SK-N-SH (cell line): ENCODE measurements at places on chromosomes 6 and 20. TPM values are rescaled to one million over a fixed set of nuclear protein-coding genes. Genes with fewer than 3 reads are reported as not detected.

DNA sequence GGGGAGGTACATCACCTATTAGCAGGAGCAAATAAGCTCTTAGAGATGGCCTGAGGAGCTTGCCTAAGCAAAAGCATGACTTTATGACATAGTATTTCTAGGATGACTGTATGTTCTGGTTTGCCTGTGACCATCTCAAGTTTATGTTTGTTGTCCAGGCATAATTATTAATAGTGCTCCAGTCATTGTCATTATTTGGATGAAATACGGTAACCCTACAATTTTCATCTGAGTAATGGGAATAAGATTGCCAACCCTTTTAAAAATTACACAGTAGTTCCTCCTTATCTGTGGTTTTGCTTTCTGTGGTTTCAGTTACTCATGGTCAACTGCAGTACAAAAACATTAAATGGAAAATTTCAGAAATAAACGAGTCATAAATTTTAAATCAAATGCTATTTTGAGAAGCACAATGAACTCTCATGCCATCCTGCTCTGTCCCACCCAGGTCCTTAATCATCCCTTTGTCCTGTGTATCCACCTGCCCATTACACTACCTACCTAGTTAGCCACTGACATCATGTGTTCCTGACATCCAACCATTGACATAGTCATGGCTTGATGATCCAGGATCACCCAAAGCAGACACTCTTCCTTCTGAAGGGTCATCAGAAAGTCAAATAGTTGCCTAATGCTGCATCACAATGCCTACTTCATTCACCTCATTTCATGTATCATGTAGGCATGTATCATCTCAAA lies 27.0 kb upstream of the TFB1M start:
- H3K4me1 ChIP-seq = no peaks in the 10 kb centered on the region
- H3K27ac ChIP-seq = no peak overlapping the region
- no peaks in the 10 kb centered on the region for H3K36me3 ChIP-seq
- H3K4me3 ChIP-seq = no peak overlapping the region
- no peak for DNase-seq
- no peaks in the 10 kb centered on the region for H3K27me3 ChIP-seq

DNA sequence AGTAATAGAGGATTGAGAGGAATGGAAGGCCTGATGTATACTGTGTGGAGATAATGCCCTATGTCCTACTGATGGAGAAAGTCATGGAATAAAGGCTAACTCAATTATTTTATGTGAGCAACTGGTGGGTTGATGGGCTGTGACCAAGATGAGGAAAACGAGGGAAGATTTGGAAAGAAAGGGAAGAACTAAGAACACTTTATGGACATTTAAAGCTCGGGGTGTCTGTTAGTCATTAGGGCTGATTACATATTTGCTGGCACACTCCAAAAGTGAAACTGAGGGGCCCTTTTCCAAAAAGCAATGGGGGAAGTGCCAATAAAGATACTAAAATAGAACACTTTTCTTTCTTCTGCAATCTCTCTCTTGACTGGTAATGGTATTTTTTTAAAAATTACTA lies 439.5 kb downstream of the PLCB1 start:
- no peaks in the 10 kb centered on the region for H3K27me3 ChIP-seq
- no peak overlapping the region for H3K4me3 ChIP-seq
- no peak overlapping the region for H3K27ac ChIP-seq

DNA sequence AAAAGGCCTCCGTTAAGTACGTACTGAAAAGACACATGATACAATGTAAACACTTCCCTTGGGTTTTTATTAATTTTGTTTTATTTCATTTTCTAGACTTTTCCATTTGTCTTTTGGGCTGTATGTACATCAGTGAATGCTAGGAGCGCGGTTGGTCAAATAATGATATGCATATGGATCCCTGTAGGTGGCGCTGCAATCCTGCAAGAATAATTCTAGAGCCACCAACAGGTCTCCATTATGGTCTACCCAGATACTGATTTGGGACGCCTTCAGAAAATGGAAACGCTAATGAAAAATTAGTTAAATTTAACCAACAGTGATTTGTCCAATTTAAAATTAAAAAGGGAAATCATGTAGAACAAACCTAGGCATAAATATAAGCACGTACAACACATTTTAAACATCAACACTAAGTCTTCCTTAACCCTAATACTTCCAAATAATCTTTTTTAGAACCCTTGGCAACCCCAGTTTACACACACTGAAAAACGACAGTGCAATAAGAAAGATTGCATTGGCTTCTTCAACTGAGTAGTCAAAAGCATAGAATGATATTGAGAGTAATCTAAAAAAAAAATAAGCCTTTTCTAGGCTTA lies 433.5 kb downstream of the RFPL4B start:
- H3K4me1 ChIP-seq = no peaks in the 10 kb centered on the region; the same call in 1 of the 2 replicates
- DNase-seq = peak; percentile 50
- no peak overlapping the region for H3K4me3 ChIP-seq
- no peaks in the 10 kb centered on the region for H3K36me3 ChIP-seq
- no peak overlapping the region for H3K27ac ChIP-seq

- no peak overlapping the region for H3K4me3 ChIP-seq
- H3K27me3 ChIP-seq = no peaks in the 10 kb centered on the region
- no peak overlapping the region for H3K27ac ChIP-seq
- no peaks in the 10 kb centered on the region for H3K36me3 ChIP-seq
- no peak for DNase-seq
- H3K4me1 ChIP-seq = no peaks in the 10 kb centered on the region
Measured at GRCh38 chr20:58688840-58689239, 3.8 kb upstream of the NPEPL1 start.

GRCh38 chr20:49942303-49942702 lies 6.1 kb downstream of the RNF114 start:
- H3K36me3 ChIP-seq = peaks cover 25% of the 10 kb centered on the region
- H3K27me3 ChIP-seq = no peaks in the 10 kb centered on the region
- no peak overlapping the region for H3K4me3 ChIP-seq
- H3K4me1 ChIP-seq = peaks cover 17% of the 10 kb centered on the region

PI16 gene
- polyA plus RNA-seq = 0.02 TPM in 1 of 2 replicates, not detected in the other

- DNase-seq = no peak
- no peak overlapping the region for H3K27ac ChIP-seq
- H3K36me3 ChIP-seq = no peaks in the 10 kb centered on the region
- H3K27me3 ChIP-seq = no peaks in the 10 kb centered on the region
- no peak overlapping the region for H3K4me3 ChIP-seq
Measured at GRCh38 chr6:54519161-54519560, 210.9 kb downstream of the TINAG start.

DNA sequence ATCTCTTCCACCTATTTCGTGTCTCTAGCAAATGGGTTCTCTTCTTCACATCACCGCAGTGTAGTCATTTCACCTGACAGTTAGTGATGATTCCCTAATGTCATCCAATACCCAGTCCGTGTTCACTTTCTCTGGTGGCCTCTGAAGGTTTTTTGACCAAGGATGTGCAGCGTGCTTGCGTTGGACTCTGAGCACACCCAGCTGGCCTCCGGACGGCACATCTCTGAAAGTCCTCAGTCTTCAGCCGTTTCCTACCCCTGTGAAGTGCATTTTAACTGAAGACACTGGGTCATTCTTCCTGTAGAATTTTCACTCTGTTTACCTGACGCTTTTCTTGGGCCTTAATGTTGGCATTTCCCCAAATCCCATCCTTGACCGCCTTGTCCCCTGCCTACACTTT lies 98.7 kb downstream of the ERMARD start:
- no peaks in the 10 kb centered on the region for H3K27me3 ChIP-seq
- no peak overlapping the region for H3K27ac ChIP-seq
- H3K4me3 ChIP-seq = no peak overlapping the region
- no peaks in the 10 kb centered on the region for H3K4me1 ChIP-seq

GRCh38 chr6:170583756-170584180 lies 669 bp downstream of the PDCD2 start:
- no peaks in the 10 kb centered on the region for H3K27me3 ChIP-seq
- peak overlapping the region; percentile 79 for H3K4me3 ChIP-seq
- no peak for DNase-seq
- peaks cover 13% of the 10 kb centered on the region for H3K4me1 ChIP-seq
- peak overlapping the region; percentile 89 for H3K27ac ChIP-seq

DNA sequence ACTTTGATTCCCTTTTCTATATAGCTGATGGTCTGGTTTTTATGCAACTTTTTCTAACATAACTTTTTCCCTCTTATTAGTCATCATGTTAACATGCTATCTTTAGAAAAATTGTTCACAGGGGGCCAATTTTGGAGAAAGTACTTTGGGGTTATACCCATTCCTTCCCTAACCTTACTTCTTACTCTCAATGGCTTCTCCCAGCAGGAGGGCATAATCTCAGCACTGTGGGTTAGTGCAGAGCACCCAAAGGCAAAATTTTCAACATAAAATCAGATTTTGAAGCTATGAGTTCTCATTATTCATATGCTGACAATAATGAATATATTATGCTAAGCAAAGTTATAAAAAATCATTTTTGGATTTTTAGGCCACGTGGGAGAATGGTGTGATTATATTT lies 299.2 kb downstream of the SLC35F1 start:
- DNase-seq = no peak
- no peaks in the 10 kb centered on the region for H3K4me1 ChIP-seq
- no peaks in the 10 kb centered on the region for H3K27me3 ChIP-seq
- no peak overlapping the region for H3K4me3 ChIP-seq
- no peak overlapping the region for H3K27ac ChIP-seq
- H3K36me3 ChIP-seq = no peaks in the 10 kb centered on the region

DNA sequence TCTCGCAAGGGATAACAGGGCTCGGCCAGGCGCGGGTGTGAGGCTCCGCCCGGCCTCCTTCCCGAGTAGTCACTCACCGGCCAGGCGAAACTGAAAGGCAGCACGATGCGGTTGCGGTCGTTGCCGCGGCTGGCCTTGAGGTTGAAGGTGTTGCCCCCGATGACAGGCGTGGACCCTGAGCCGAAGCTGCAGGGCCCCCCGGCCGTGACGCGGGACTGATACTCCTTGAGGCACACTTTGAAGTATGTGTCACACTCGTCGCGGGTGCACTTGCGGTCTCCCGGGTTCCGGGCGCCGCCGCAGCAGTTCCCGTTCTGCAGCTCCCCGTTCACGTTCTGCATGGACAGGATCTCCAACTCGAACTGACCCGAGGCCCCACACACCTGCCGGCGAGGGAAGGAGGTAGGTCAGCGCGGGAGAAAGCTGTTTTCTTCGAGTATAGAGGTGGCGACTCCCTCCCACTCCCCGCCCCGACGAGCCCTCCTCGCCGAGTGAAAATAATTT lies 1.1 kb downstream of the JAG1 start:
- H3K4me1 ChIP-seq = peaks cover 20% of the 10 kb centered on the region
- peak overlapping the region; percentile 68 for H3K4me3 ChIP-seq
- H3K27ac ChIP-seq = peak overlapping the region; percentile 98
- no peaks in the 10 kb centered on the region for H3K27me3 ChIP-seq

DNA sequence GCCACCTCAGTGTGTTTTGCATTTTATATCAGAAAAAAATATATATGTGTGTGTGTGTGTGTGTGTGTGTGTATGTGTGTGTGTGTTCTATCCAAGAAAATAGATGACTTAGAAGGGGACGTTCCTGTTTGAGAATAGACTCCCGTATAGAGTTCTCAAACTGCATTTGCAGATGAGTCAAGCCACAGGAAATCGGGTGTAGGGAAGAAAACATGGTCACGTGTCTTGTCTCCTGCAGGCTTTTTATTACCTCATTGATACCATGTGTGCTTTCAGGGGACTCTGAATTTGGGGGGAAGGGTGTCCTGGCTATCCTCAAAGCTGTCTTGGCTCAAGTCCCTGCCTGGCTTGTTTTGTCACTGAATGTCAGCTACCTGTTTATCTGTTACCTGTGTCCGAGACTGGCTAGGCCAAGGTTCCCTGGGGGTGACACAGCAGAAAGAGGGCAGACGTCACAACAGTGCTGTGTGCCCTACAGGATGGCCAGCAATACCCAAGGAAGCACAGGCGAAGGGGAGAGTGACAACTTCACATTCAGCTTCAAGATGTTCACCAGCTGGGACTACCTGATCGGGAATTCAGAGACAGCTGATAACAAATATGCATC lies 55.7 kb upstream of the NOP56 start:
- H3K36me3 ChIP-seq = no peaks in the 10 kb centered on the region
- H3K4me1 ChIP-seq = no peaks in the 10 kb centered on the region
- no peak overlapping the region for H3K4me3 ChIP-seq
- no peak for DNase-seq
- H3K27ac ChIP-seq = no peak overlapping the region

TMX4 gene
- 10.9 and 14.6 TPM in 2 replicates for polyA plus RNA-seq

SNPH gene
- polyA plus RNA-seq = 2.2 and 2.5 TPM in 2 replicates

CPNE5 gene
- 0.30 and 0.47 TPM in 2 replicates for polyA plus RNA-seq

RGS17 gene
- 1.3 and 1.4 TPM in 2 replicates for polyA plus RNA-seq

DNA sequence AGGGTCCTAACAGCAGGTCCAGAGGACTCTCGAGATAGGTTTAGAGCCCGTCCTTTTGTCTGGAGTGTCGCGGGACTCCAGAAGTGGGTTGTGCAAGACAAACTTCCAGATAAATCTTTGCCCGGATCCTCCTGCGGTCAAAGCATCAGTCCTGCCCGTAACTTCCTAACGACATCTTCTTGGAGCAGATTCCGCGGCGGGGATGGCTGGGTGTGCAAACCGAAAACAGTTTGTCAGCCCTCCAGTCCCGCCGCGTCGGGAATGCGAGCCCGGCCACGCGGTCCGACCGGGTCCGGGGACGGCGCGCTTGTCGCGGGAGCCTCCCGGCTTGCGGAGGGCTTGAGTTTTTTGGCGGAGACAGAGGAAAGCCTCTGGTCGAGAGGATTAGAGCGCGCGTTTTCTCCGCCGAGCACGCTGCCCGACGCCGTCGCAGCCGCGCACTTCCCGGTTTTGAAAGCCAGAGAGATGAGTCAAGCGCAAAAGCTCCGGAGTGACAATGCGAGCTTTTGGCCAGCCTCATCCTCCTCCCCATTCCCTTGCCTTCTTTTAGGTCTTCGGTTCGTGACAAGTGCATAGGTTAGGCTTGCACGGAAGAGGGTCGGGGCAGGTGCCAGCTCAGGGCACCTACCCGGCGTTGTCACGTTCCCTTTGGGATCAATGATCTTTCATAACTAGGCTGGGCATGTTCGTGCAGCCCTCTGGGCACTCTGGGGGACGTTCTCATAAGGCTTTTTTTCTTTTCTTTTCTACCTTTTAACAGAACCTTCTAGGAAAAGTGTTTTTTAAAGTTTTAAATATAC lies 91.3 kb upstream of the PRDM1 start:
- no peaks in the 10 kb centered on the region for H3K27me3 ChIP-seq
- H3K27ac ChIP-seq = peak overlapping the region; percentile 86
- H3K36me3 ChIP-seq = no peaks in the 10 kb centered on the region
- no peak for DNase-seq
- H3K4me3 ChIP-seq = peak overlapping the region; percentile 81
- H3K4me1 ChIP-seq = 0 out of 2 replicates have a peak, but pooled peaks cover 6% of the 10 kb centered on the region

DNA sequence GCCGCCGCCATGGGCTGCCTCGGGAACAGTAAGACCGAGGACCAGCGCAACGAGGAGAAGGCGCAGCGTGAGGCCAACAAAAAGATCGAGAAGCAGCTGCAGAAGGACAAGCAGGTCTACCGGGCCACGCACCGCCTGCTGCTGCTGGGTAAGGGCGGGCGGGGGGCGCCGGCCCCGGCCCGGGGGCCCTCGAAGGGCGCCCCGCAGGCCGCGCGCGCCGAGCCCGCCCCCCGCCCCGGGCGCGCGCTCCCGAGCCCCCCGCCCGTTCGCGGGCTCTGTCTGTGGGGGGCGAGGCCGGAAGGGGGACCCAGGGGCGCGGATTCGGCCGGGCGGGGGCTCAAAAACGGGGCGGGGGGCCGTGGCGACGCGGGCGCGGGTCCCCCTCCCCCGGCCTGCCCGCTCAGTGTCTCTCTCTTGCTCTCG lies 39.2 kb downstream of the GNAS start:
- peak overlapping the region; percentile 77 for H3K4me3 ChIP-seq
- peak overlapping the region; percentile 97 for H3K27ac ChIP-seq
- peaks cover 15% of the 10 kb centered on the region for H3K36me3 ChIP-seq
- peaks cover 33% of the 10 kb centered on the region for H3K4me1 ChIP-seq
- no peaks in the 10 kb centered on the region for H3K27me3 ChIP-seq
- peak; percentile 82 for DNase-seq

VGLL2 gene
- polyA plus RNA-seq = 0.02 TPM in 1 of 2 replicates, not detected in the other

GINS1 gene
- 5.1 and 5.8 TPM in 2 replicates for polyA plus RNA-seq

GRCh38 chr20:51345601-51346101 lies 196.9 kb downstream of the NFATC2 start:
- no peaks in the 10 kb centered on the region for H3K27me3 ChIP-seq
- no peak for DNase-seq
- no peak overlapping the region for H3K4me3 ChIP-seq
- peaks cover 7% of the 10 kb centered on the region for H3K4me1 ChIP-seq
- no peaks in the 10 kb centered on the region for H3K36me3 ChIP-seq
- H3K27ac ChIP-seq = peak overlapping the region; percentile 95
